ENCODE measurements at places on chromosomes 1 and 21. TPM values are rescaled to one million over a fixed set of nuclear protein-coding genes. Genes with fewer than 3 reads are reported as not detected.
A peak's percentile ranks its signal among the peaks of the same experiment; 100 is the strongest.

SWT1 gene
- 1.0 TPM for polyA plus RNA-seq

SAMD11 gene
- polyA plus RNA-seq: 0.08 TPM

CLDN17 gene
- polyA plus RNA-seq: not detected

RUNX3 gene
- polyA plus RNA-seq: not detected

RYR2 gene
- polyA plus RNA-seq: not detected

LMX1A gene
- polyA plus RNA-seq: not detected

SPOCD1 gene
- polyA plus RNA-seq: 40.1 TPM

NUF2 gene
- polyA plus RNA-seq: 10.4 TPM

SYCP1 gene
- not detected for polyA plus RNA-seq

GRCh38 chr1:203286161-203286984 is 18.9 kb upstream of the BTG2 start:
- peak; percentile 23 for DNase-seq

- peak; percentile 25 for DNase-seq
These were observed 35.3 kb upstream of the CACYBP start for GRCh38 chr1:174964261-174964971.

DNA sequence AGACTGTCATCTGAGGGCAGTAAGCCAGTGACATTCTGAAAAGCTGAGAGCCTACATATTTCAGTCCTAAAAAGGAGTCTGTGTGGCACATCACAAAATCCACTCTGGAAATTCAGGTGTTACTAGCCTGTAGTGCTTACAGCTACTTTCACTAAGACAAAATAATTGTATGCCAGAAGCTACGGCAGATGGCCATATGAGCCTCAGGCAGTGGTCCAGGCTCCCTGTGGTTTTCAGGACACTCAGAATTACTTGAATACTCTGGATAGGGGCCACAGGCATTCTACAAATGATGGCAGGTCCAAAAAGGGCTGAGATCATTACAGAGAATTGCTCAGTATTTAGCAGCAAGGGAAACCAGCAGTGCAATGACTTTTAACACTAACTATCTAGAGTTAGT is 527.1 kb downstream of the MRPL39 start:
- DNase-seq: no peak

DNA sequence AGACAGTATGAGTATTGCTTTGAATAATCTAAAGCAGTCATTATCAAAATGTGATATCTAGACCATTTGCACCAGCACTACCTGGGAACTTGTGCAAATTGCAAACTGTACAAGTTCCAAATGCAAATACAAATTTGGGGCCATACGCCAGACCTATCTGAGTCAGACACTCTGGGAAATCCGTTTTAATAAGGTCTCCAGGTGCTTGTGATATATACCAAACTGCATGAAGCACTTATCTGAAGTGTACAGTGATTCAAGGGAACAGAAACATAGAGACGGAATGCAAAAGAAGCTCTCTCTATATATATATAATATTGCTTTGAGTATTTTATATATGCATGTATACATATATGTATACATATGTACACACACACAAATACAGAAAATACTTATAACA is 36.2 kb upstream of the ASPM start:
- no peak for DNase-seq

DNA sequence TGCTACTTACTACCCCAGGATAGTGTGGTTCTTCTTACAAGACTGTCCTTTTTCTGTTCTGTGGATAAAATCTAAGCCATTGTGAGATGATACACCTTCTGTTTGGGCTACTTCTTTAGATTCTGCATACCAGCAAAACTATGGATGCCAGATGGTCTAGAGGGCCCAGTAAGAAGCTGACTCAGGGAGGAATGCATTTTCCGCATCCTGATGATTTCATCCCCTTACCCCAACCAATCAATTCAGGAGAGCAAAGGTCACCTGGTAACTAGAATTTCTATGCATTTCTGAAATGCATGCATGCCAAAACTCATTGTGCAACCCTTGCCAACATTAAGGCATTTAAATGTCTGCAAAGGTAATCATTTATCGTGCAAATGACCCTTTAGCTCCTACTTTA is 285.7 kb upstream of the ZP4 start:
- no peak for DNase-seq

GRCh38 chr1:207404849-207405525 is 49.1 kb upstream of the CR2 start:
- DNase-seq: peak; percentile 70

GRCh38 chr1:8510041-8510823 is 192.3 kb downstream of the SLC45A1 start:
- DNase-seq: peak; percentile 29

DNA sequence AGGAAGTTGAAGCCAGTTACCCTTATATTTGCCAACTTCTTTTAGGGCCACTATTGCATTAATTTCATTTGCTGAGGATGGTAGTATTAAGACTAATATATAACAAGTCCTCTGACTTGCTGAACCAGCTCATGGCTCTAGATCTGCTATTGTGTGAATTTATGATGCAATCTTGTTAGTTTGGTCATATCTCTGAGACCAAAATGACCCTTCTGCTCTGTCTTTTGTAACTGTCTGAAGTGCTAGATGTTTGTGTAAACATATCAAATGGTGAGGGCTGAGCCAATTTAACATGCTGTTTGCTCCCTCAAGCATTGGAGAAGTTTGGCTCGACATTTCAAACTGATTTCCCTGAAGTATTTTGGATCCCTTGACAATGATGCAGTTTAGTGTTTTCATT is 106.9 kb upstream of the PTGFR start:
- no peak for DNase-seq

DNA sequence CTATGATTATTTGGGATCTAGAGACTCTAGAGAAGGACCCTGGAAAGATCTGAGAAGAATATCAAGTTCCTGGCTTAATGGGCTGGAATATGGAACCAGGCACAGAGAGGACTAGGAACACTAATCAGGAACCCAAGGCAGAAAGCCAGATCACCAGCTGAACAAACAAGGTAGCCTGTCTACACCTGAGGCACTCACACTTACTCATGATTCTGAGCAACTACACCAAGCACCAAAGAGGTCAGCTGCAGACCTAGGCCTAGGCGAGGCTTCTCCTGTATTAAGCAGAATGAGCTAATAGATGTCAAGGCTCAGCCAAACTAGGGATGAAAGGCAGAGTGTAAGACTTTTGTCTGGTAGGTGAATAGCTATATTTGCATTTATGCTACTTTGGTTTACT is 368.1 kb downstream of the LTN1 start:
- no peak for DNase-seq

- no peak for DNase-seq
These were observed 137.6 kb downstream of the PTGER3 start for GRCh38 chr1:70910013-70910412.

- DNase-seq: no peak
These were observed 287.8 kb downstream of the LMX1A start for GRCh38 chr1:165068741-165069140.

DNA sequence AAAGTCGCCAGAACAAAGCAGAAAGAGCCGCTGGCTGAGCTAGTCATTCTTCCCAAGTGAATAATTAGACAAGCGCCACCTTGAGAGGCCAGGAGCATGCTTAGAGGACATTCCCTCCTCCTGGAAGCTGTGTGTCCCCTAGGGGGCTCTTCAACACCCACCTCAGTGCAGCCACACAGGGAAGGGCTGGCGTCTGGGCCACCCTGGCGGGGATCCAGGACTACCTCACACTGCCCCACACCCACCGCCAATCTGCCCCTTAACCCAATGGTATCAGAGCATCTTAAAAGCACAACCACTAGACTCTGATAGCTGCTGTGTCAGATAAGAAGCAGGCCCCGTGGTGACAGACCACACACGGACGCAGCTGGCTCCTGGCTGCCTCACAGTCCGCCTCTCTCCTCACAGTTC is 24.9 kb downstream of the SETD4 start:
- no peak for DNase-seq

DNA sequence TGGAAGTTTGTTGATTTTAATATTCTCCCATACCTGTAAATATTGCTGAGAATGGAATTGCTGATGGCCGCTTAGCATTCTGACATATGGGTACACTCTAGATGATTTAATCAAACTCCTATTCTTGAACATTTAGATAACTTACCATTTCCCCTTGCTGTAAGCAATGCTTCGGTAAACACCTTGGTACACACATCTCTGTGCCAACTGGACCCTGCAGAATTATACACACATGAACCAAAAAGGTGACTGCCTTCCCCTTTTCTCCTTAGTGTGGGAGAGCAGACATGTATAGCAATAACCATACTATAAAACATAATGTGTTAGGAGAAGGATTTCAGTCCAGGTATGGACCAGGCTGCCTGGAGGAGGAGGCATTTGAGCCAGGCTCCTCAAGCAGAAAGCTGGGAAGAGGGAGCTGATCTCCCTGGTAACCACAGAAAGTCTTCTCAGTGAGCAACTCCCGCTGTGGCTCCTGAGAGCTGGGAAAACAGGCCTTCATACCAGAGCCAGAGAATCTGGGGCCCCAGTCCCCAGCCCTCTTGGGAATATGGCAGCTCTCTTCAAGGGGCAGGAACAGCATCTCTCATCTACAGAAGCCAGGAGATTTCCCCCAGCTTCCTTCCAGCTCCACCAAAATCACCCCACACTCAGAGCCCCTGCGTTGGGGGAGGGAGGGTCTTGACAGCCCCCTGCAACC is 33.9 kb upstream of the CSF1 start:
- DNase-seq: no peak

DNA sequence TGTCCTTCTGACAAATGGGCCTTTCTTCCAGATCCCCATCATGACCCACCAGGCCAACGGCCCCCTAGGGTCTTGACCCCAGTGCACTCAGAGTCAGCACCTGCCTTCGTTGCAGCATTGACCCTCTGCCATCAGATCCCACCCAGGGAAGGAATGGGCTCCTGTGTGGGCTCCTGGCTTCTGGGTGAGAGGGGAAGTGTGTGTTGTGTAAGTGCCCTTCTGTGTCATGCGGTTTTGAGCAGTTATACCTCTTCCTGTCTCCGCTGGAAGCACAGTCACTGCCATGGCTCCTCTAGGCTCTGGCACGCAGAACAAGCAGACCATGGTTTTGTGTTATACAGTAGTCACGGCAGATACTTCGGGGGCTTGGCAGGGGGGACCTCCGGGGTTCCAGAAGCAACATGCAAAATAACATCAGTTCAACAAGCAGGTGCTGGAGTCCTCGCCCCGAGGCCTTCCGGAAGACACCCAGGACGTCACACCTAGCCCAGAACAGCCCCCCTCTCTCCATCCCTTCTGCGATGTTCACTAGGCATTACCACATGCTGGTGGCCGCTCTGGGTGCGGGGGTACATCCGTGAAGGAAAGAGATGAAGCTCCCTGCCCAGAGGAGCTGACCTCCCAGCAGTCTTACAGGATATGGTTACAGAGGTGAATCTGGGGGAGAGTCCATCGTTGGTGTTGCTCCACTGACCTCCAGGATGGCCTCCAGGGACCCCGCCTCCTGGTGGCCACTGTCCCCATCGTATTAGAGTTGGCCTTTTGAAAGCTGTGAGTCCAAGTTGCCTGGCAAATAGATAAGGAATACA is 17.4 kb upstream of the KCNAB2 start:
- no peak for DNase-seq

- DNase-seq: no peak
These were observed 21.9 kb upstream of the PADI6 start for GRCh38 chr1:17350083-17350482.

- no peak for DNase-seq
These were observed 365.9 kb downstream of the COL11A1 start for GRCh38 chr1:102742426-102742825.

GRCh38 chr1:82565146-82565545 is 764.4 kb downstream of the ADGRL2 start:
- DNase-seq: no peak

DNA sequence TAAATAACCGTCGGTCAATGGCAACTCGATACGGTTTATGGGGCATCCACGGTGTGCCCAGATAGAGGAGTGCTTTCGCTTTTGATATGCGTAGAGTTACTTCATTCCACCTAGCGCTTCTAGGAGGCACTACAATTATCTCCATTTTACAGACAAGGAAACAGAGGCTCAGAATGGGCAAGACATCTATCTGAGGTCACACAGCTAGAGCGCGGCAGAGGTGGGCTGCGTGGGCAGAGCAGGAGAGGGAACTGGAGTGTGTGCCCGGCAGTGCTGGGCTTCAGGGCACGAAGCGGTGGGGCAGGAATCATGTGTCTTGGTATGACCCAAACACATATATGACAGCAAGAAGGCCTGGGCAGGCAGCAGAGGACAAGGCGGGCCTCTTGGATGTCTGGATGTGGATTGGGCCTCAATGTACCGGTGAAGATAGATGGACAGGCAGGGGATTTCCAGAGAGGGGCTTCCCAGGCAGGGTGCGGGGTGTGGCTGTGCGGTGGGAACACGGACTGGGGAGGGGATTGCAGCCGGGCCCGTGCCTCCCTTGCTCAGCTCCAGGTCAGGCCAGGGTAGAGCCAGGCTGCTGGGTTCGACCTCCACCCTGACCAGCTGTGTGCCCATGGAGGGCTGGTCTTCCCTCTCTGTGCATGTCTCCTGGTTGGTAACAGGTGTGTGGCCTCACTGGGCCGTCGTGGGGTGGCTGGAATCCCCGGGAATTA is 21.2 kb downstream of the TP73 start:
- no peak for DNase-seq

DNA sequence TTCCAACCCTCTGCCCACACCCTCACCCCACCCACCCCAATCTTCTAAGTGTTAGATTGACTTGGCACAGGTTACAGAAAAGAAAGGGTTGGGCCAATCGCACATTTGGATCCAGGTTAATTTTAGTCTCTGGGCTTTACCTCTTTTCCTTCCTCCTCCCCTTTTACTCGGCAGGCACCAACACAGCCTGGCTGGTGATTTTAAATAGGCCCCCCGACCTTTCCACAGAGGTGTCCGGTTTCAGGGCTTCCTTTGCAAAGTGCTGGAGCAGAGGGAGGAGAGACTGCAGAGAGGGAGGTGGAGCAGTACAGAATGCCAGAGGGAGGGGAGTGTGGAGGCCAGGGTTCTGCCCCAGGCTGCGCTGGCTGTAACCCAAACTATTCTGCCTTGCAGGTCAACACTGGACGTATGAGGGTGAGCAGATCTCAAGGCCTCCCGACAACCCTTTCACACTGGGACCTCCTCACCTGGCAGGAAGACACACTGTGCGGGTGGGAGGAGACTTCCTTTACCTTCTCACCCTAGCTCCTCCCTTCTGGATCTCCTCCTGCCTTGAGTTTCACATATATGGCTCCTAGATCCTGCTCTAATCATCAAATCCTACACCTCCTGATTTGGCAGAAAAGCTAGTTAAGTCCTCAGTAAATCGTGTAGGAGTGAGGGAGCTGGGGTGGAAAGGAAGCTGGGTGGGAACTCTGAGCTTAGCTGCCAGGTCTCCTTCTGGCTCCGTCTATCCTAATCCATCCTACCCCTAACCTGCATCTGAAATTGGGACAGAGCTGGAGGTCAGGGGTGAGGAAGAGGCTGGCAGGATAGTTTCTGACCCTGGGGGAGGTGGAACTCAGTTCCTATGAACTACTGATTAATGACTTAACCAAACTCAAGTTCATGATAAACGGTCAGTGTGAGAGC is 2.4 kb downstream of the CA14 start:
- DNase-seq: peak; percentile 9

Measured in endothelial cell of umbilical vein (primary cell).